ENCODE measurements at places on chromosomes 11 and 22.

GRCh38 chr11:65180877-65181568, 705 bp upstream of the CAPN1 start:
- peak; percentile 65 for DNase-seq

GRCh38 chr11:45388472-45388871, 102.3 kb upstream of the SYT13 start:
- DNase-seq, result no peak

DNA sequence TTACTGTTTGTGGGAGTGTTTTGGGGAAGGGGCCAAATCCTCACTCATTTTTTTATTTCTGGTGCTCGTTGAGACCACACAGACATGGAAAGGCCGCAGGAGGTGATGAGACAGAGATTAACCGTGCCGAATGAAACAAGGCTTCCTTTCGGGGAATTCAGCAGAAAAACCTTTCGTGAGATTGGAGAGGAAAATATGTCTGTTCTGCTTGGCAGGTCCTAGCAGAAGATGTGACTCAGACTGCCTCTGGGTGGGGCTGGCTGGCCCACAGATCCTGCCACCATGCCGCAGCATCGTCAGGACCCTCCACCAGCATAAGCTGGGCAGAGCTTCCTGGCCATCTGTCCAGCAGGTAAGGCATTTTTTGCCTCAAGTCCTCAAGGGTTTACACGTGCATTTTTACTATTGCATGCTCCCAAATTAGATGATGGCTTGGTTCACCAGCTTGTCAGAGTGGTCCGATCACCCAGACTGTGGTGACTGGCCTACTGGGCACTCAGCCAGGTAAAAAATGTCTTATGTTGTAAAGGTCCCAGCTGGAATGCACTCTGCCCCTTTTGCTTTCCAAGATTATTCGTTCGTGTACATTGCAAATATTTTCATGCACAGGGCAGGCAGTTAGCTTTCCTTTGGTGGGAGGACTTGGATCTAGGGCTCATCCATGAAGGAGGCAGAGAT, 1.5 kb downstream of the DDB2 start:
- DNase-seq, result peak; percentile 94

DNA sequence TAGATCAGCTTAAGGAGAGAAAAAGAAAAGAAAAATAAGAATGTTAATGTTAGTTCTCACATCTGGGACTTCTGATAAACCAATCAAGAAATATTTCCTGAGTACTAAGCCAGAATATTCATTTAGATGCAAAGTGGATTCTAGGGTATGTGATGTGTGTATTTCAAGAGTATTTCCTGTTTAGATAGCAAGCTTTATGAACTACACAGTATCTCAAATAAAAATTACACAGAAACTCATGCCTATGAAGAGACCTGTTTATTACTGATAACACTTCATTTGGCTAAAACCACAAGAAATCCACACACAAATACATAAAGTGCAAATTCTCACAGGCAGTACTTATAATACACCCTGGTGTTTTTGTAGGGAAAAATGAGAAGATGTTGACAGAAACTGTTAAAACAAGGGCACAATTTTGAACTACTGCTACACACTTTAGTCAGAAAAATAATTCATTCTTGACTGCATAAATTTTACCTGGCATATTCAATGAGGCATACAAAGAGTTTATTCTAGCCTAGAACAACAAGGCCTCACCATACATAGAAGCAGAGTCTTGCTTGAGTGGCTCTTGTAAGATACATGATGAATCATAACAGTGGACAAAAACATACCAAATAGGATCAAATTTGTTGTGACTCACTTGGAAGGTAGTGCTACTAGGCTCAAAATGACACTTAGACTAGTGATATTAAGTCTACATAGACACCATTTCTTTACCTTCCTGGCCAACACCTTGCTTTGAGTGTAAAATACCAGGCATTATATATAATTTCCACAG, 18.8 kb upstream of the P4HA3 start:
- DNase-seq, result peak; percentile 79

GRCh38 chr11:69138265-69138664, 17.5 kb upstream of the SMIM38 start:
- peak; percentile 72 for DNase-seq

GRCh38 chr11:119729951-119730613, 1.1 kb upstream of the NECTIN1 start:
- peak; percentile 58 for DNase-seq

- no peak for DNase-seq
These were observed 98.5 kb downstream of the EHF start for GRCh38 chr11:34719303-34719848.

GRCh38 chr22:32674925-32675825, 126.3 kb upstream of the TIMP3 start:
- DNase-seq, result no peak

- DNase-seq, result peak; percentile 49
These were observed 1.8 kb downstream of the IGF2 start for GRCh38 chr11:2137202-2138067.

GRCh38 chr22:33328789-33329296, 270.7 kb upstream of the SYN3 start:
- peak; percentile 78 for DNase-seq

DNA sequence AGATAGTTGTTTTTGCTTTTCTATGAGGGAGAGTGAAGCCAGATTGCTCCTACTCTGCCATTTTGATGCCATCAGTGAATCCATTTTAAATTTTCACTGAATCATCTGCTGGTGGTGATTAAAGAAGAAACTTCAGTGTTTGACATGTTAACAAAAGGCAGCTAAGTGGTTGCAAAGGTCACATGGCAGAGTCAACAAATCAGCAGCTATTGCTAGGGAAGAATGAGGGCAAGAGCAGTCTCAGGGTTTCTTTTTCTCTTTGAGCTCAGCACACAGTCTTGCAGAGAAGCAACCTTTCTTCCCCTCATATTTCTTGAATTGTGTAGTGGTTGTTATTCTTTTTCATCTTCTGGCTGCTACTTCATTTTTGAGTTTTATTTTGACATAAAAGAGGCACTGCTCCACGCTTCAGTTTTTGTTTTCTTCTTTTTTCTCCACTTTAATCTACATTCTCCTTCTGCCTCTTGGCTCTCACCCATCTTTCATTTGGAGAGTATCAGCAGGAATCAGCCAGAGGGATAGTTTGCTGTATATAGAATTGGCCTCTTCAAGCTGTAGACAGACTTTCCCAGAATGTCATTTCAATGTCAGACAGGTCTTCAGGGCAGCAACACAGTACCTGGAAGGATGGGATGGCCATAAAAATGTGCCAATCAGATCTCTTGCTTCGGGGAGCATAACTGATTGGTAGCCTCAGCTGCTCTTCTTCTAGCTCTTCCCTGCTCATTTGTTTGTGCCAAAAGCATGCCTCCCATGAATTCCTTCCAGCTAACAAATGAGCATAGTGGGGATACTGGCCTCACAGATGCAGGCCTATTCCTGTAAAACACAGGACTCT, 153.9 kb downstream of the TRPC6 start:
- no peak for DNase-seq

DNA sequence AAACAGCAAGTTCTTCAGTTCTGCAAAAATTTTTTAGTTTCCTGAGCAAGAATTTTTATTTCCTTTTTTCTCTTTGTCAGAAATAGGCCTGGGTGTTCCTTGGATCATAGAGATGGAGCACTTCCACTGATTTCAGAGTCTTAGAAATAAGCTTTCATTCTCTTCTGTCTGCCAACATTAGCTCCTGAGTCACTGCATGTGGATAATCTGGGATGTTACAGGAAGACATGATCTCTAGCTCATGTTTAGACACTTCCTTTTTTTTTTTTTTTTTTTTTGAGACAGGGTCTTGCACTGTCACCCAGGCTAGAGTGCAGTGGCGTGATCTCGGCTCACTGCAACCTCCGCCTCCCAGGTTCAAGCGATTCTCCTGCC, 13.2 kb upstream of the TMEM218 start:
- DNase-seq, result no peak

- peak; percentile 47 for DNase-seq
These were observed 3.4 kb downstream of the TIMM10 start for GRCh38 chr11:57527056-57527631.

DNA sequence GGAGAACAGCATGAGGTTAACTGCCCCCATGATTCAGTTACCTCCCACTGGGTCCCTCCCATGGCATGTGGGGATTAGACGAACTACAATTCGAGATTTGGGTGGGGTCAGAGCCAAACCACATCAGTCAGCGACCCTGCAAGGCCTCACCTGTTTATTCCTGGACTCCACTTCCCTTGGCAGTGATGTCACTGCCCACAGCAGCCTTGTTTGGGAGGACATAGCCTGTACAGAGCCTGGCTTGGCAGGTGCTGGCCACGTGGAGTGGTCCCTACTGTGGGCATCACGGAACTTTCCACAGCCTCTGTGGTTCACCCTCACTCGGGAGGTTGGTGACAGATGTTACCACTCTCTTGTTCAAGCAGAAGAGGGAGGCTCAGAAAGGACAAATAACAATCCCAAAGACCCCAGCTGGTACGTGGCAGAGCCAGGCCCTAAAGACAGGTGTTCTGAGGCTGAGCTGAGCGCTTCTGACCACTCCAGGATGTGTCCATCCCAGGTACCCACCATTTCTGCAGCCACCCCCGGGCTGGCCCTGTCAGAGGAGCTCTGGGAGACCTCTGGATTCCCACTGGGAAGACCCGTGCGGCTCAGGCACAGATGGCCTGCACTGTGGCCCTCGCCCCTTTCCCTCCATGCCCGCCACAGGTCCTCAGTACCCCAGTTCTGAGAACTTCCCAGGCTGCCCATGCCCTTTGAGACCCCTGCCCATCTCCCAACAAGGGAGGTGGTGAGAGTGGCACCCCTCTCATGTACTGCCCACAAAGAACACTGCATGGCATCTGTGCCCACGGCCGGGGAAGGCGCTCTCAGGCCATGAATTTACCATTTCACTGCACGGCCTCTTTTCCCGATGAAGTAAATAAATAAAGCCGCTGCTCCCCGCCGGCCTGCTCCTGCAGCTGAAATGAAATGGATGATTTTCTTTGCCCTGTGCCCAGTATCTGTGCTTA, 605.8 kb downstream of the TBC1D22A start:
- DNase-seq, result no peak

DNA sequence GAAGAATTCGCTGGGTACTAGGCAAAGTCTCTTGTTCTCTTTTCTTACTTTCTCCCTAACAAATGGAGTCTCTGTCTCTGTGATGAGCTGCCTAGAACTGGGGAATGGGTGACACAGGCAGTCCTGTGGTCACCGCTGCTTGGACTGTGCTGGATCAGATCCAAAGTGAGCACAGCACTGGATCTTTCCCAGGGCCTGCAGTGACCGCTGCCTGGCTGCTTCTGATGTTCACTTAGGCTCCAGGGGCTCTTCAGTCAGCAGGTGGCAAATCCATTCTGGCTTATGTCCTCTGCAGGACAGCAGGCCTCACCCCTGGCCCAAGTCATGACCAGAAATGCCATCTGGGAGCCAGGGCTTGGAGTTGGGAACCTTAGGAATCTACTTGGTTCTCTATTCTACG, 61.5 kb downstream of the EXT2 start:
- no peak for DNase-seq
